Activated T-helper 2 cell treated with anti-CD3 and anti-CD28 coated beads, Interferon-gamma antibody, Interleukin-2, Interleukin-4, amounts not matched to agents 10 μg/mL and 5 μg/mL and 100 μg/mL, durations not matched to agents 14 hours and 24 hours and 36 hours (primary cell): ENCODE measurements at places on chromosomes 6 and 20. TPM values are rescaled to one million over a fixed set of nuclear protein-coding genes. Genes with fewer than 3 reads are reported as not detected.
A peak's percentile ranks its signal among the peaks of the same experiment; 100 is the strongest.

Gene POM121L2
- not detected in 2 replicates for total RNA-seq

Gene TMEM151B
- total RNA-seq, result 0.05 TPM in 1 of 2 replicates, not detected in the other

GRCh38 chr6:39377539-39377950 is 55.0 kb upstream of the KCNK16 start:
- DNase-seq, result no peak
- no peaks in the 10 kb centered on the region for H3K36me3 ChIP-seq
- no peaks in the 10 kb centered on the region for H3K4me1 ChIP-seq
- H3K27me3 ChIP-seq, result peaks cover 3% of the 10 kb centered on the region
- no peak overlapping the region for H3K27ac ChIP-seq
- no peak overlapping the region for H3K4me3 ChIP-seq

DNA sequence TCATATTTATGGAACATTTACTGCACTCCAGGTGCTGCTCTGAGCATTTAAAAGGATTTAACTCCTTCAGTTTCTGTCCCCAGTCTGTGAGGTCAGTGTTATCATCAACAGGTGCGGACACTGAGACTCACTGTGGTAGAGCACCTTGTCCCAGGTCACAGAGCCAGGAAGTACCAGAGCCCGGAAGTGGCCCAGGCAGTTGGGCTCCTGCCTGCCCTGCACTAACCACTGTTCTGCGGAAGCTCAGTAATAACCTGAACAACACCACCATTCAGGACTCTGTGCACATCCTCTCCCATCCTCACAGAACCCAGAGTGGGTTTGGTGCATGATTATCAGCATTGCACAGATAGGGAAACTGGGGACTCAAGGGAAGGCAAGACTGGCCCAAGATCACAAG is 16.8 kb upstream of the SIRPG start:
- H3K27me3 ChIP-seq, result no peaks in the 10 kb centered on the region
- peaks cover 83% of the 10 kb centered on the region for H3K4me1 ChIP-seq
- H3K27ac ChIP-seq, result peak overlapping the region; percentile 94
- H3K4me3 ChIP-seq, result peak overlapping the region; percentile 46
- peaks cover 46% of the 10 kb centered on the region for H3K36me3 ChIP-seq

DNA sequence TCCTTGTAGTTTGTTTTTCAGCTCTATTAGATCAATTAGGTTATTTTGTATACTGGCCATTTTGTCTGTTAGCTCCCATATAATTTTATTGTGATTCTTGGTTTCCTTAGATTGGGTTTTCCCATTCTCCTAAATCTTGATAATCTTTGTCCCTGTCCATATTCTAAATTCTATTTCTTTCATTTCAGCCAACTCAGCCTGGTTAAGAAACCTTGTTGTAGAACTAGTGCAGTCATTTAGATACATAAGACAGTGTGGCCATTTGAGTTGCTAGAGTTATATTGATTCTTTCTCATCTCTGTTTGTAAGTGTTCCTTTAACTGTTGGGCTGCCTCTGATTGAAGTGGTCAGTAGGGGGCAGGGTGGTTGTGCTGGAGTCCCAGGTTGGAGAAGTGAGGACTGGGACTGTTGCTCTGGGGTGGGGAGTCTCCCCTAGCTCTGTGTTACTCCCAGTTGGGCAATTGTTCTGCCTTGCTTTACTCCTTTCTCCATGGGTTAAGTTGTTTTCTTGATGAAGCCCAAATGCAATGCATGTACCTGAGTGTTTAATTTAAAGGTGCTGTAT is 98.8 kb upstream of the NRN1 start:
- H3K27ac ChIP-seq, result no peak overlapping the region
- DNase-seq, result no peak
- no peak overlapping the region for H3K4me3 ChIP-seq
- peaks cover 2% of the 10 kb centered on the region for H3K27me3 ChIP-seq
- no peaks in the 10 kb centered on the region for H3K4me1 ChIP-seq

DNA sequence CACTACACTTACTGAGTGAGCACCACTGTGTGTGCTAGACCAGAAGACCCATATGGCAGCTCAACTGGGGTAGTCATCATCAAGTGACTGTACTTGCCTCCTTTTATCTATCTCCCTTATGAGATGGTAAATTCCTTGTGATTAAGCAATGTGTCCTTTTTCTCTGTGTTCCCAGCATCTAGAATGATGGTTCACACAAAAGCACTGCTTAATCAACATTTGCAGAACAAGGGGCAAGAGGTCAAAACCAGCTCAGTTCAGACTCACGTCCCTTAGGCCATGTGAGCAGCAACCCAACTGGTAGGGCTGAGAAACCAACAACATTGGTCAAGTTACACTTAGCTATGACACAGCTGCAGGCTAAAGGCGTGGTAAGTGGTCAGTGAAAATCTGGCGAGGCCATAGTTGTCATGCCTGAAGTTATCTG is 10.0 kb downstream of the TRAM2 start:
- H3K36me3 ChIP-seq, result no peaks in the 10 kb centered on the region
- no peak for DNase-seq
- no peak overlapping the region for H3K4me3 ChIP-seq
